Tongue (tissue), 3 donors: ENCODE measurements at places on chromosomes 2 and 18. TPM values are rescaled to one million over a fixed set of nuclear protein-coding genes. Genes with fewer than 3 reads are reported as not detected.

The DSC2 gene
- total RNA-seq: 54.9 TPM

The KCNJ3 gene
- 1.6 TPM for total RNA-seq

DNA sequence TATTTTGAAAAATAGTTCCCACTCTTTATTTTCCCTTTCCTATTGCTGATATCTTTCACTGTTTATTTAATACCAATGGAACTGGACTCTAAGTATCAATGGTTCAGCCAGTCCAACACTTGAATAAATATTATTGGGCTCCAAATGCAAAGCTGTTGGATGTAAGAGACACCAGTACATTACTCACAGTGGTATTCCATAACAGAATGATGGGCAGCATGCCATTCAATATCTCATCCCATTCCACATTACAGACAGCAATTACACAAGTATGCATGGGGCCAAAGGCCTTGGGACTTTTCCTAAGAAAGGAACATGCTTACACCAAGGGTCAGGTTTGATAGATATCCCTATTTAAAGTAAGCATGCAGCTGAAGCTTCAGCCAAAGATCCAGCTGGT, 231.9 kb downstream of the RND3 start:
- DNase-seq: peak; percentile 60

- no peak for DNase-seq
Measured at GRCh38 chr2:49045083-49045482, 109.2 kb downstream of the FSHR start.

- peak; percentile 32 for DNase-seq
Measured at GRCh38 chr2:32358111-32358482, 1.3 kb downstream of the BIRC6 start.

- peak; percentile 51 for DNase-seq
Measured at GRCh38 chr2:232013701-232014353, 52.3 kb downstream of the DIS3L2 start.

DNA sequence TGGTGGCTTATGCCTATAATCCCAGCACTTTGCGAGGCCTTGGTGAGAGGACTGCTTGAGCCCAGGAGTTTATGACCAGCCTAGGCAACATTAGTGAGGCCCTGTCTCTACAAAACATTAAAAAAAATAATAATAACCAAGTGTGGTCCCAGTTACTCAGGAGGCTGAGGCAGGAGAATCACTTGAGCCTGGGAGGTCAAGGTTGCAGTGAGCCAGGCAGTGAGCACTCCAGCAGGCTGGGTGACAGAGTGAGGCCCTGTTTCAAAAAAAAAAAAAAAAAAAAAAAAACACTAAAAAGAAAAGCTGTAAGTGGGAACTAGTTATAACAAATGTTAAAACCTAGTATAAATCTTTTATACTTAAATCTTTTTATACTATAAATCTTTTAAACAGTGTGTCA, 146.2 kb upstream of the ITGA4 start:
- no peak for DNase-seq

DNA sequence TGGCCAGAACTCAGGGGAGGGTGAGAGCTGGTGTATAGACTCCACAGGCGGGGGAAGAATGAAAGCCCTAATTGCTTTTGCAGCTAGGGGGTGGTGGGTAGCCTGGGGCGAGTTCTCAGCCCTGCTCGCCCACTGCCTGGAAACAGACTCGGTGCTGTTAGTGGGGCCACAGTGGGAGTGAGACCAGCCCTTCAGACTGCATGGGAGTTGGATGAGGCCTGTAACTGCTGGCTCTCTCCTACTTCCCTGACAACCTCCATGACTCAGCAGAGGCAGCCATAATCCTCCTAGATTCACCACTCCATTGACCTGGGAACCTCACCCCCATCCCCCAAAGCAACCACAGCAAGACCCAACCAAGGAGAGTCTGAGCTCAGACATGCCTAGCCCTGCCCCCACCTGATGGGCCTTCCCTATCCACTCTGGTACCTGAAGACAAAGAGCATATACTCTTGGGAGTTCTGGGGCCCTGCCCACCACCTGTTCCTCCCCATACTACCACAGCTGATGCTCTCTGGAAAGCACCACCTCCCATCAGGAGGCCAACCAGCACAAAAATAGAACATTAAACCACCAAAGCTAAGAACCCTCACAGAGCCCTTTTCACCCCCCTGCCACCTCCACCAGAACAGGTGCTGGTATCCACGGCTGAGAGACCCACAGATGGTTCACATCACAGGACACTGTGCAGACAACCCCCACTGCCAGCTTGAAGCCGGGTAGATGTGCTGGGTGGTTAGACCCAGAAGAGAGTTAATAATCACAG, 226.3 kb downstream of the EIPR1 start:
- peak; percentile 71 for DNase-seq

DNA sequence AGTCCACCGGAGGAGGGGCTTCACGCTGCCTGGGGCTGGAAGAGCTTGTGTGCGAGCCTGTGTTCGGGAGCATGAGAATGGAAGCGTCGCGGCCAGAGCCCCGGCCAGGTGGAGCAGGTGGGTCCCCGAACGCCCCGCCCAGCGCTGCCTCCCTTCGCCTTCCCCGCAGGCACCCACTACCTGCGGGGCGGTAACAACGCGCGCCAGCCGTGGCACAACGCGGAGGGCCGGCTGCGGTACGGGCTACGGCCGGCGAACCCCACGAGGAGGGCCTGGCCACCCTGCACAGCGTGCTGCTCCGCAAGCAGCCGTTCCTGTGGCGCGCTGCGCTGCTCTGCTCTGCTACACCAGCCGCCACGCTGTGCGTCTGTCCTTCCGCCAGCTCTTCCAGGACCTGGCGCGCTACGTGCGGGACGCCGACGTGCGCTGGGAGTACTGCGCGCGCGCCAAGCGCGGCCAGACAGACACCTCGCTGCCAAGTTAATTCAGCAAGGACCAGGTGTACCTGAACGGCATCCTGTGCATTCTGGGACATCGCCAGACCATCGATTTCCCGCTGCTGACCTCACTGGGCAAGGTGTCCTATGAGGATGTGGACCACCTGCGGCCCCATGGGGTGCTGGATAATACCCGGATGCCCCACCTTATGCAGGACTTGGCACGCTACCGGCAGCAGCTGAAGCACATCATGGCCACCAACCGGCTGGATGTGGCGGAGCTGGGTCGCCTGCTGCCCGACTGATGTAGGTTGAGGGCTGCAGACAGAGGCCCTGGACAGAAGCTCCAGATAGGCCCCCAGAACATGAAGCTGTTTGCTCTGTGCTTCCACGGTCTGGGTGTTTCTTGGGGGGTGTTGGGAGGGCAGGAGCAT, 200.6 kb downstream of the NAPG start:
- peak; percentile 46 for DNase-seq

- DNase-seq: no peak
Measured at GRCh38 chr2:118268268-118268667, 180.0 kb downstream of the INSIG2 start.

GRCh38 chr18:65769652-65770051, 18.8 kb downstream of the CDH7 start:
- no peak for DNase-seq
